ENCODE measurements at places on chromosomes 6 and 20.

GRCh38 chr6:137166247-137167098, 7.0 kb downstream of the IL22RA2 start:
- no peak for DNase-seq

DNA sequence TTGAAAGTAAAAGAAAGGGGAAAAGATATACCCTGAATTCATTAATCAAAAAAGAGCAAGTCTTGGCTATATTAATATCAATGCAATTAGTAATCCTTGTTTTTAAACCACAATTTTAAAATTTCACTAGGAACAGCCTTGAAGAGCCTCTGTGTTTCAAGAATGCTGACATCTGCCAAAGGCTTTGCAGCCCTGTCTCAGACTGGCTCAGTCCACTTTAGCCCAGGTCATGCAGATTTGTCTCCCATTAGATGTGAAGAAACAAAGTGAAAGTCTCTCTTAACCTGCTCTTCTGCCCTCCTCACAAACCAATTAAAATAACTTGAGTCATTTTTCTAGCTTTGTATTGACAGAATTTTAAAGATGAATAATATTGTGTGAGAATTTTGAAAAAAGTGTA, 102.7 kb upstream of the CARMIL1 start:
- DNase-seq, result no peak

DNA sequence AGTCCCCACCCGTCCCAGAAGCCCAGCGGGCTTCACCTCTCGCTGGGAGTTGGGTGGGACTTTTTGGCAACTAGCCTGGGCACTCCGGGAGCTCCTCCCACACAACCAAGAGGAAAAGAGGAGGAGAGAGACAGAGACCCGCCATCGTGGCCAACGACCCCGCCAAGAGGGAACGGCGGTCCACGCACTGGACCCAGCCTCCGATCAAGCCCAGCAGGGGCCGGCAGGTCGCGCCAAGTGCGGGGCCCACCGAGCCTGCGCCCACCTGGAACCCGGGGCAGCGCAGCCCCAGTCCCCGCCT, 3.0 kb upstream of the TMEM14C start:
- DNase-seq, result no peak

DNA sequence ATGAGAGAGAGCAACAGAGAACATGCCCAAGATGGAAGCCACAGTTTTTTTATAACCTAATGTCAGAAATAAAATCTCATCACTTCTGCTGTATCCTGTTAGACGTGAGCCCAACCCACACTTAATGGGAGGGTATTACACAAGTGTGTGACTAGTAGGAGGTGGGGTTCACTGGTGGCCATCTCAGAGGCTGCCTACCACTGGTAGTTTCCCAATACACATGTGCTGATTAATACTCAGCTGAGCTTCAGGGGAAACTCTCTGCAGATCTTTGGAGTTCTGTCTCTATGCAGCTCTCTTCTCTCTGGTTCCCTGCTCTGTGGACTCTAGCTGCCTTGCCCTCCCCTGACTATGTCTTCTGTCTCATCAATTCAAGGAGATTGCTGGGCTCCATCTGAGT, 35.7 kb downstream of the CNBD2 start:
- no peak for DNase-seq

- no peak for DNase-seq
These were observed 17.4 kb upstream of the ARMC12 start for GRCh38 chr6:35719404-35719829.

GRCh38 chr6:162852840-162853577, 125.2 kb downstream of the PACRG start:
- no peak for DNase-seq

DNA sequence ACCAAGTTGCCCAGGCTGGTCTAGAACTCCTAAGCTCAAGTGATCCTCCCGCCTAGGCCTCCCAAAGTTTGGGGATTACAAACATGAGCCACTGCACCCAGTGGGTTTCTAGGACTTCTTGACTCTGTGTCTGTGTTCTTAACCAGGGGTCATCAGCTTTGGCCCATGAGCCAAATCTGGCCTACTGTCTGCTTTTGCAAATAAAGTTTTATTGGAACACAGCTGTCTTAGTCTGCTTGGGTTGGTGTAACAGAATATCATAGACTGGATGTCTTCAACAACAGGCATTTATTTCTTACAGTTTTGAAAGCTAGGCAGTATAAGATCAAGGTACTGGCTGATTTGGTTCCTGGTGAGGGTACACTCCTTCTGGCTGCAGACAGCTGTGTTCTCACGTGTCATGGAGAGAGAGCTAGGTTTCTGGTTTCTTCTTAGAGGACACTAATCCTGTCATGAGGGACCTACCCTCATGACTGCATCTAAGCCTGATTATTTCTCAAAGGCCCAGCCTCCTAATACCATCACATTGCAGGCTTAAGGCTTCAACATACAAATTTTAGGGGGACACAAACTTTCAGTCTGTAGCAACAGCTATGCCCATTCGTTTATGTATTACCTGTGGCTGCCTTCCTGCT, 23.3 kb downstream of the ARFGEF2 start:
- DNase-seq, result no peak

DNA sequence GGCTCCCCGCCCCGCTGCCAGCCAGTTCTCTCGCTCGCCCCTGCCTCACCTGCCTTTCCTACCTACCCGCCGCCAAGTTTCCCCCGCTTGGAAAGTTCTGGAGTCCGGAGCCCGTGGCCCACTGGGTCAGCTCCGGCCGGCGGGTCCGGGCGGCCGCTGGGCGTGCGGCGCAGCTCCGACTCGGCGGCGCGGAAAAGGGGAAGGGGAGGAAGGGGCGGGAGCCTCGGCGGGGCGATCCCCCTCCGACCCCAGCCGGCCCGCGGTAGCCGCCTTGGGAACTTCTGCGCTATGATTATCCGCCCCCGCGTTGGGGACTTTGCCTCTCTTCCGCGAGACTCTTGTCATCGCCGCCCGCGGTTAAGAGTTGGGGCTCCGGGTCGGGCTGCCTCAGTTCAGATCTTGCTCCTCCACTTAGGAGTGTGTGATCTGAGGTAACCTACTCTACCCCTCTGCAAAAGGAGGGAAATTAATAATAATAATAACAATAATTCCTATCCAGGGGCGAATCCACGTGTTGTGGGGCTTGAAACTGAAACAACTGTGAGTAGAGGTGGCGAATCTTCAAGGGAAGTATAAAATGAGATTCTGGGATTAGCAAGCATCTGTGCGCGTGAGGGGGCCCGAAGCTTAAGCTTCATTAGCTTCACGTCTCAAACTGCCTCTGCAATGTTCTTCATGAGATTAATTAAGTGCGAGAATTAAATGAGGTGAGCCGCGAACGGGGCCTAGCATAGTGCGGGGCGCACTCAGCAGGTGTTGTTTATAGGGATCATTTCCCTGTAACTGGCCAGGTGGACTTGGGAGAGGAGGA, 30.8 kb downstream of the SF3B5 start:
- DNase-seq, result no peak

DNA sequence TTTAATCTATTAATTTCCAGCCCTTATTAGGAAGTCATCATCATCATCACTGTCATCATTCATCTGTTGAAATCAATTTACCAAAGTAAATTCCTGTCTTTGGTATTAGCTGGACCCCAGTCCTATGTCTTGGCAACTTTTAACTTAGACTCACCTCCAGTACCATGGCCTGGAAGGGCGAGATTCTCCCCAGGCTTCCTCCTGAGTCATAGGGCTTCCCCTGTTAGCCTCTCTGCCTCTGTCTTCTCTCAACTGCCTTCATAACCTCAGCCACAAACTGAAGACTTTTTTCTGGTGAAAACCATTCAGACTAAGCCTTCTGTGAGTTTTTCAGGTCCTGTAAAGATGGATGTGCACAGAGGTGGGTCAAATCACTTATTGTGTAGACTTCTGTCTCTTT, 95.0 kb downstream of the NKAIN2 start:
- no peak for DNase-seq

DNA sequence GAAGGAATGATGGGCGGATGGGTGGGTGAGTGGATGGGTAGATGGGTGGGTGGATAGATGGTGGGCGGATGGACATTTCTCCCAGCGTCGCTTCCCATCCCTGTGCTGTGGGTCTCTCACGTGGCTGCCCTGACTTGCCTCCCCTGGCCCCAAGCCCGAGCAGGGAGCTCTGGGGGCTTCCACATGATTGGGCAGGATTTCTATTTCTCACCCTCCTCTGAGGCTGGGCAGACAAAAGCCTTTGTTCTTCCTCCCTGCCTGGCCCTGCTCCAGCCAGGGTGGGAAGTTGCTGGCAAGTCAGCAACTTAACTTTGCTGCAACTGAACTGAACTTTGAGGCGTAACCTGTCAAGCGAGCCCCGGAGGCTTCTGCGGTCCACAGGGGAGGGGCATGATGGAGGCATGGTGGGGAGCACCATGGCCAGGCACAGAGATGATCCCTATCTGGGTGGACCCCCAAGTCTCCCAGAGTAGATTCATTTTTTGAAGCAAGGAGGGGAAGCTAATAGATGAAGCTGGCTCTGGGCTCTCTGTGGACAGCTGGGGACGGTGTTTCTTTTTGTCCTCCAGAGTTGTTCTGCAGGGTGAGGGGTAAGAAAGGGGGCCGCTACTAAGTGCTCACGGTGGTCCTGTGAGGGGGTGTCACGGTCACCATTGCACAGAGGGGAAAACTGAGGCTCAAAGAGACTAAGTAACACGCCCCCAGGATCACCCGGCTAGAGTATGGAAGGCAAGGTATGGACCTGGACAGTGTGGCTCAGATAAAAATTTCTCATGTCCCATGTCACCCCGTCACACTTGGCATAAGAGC, 140.1 kb downstream of the CEBPB start:
- DNase-seq, result no peak

DNA sequence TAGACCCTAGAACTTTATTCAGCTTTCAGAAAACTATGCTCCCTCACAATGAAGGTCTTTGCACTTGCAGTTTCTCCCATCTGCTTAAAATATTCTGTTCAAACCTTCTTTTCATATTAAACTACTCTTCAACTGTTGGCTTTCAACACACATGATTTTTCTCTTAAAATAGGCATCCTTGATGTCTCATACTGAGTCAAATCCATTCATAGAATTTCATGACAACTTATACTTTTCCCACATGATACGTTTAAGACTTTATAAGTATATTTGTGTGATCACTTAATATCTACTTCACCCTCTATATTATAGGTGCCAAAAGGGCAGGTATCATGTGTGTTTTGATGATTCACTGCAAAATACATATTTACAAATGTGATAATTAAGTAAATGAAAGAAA, 412.5 kb downstream of the MMUT start:
- DNase-seq, result no peak

GRCh38 chr6:26556263-26557070, 18.3 kb downstream of the HMGN4 start:
- DNase-seq, result no peak

DNA sequence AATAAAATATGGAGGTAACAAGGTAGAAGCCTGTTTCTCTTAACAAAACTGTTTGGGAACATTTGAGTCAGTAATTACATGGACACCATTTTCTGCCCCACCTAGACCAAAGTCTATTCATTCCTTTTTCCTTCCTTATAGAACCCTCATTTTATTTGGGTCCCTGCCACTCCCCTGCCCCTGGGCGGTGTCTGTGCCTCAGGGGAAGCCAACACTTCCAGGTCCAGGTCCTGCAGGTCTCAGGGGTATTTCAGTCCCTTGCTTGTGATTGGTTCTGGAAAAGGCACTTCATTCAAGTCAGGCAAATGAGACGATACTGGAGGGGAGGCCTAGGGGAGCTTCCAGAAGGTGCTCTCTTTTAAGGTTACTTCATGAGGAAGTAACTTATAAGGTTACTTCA, 42.3 kb downstream of the SLC35D3 start:
- DNase-seq, result no peak

GRCh38 chr6:2920671-2921112, 17.6 kb upstream of the SERPINB9 start:
- no peak for DNase-seq

DNA sequence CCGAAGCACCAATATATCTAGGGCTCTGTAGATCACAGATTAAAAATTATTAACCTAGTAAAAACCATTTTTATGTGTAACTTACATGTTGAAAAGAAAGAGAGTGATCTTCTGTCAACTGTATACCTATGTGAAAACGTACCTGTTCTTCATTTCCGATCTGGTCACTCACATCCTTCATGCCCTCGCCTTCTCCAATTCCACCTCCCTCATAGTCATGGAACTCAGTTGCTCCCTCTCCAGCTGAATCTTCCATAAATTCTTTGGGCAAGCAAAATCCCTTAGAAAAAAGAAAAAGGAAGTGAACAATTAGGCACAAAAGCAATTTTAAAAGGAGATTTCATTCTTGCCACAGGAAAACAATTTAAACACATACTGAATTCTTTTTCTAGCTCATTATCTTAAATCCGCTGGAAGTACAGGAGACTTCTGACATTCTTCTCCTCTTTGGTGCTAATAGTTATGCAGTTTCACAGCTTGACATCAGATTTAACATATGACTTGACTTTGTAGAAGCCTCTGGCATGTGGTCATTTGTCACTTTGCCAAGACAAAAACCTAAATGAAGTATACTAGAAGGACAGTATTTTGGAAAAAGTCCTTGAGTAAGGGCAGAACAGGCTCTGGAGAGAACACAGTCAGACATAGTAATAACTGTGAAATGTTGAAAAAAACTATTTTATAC, 29.5 kb upstream of the LYRM2 start:
- peak; percentile 70 for DNase-seq

- DNase-seq, result no peak
These were observed 46.1 kb downstream of the PHACTR3 start for GRCh38 chr20:59650418-59650817.

GRCh38 chr20:63978319-63979228, 868 bp downstream of the SAMD10 start:
- no peak for DNase-seq

DNA sequence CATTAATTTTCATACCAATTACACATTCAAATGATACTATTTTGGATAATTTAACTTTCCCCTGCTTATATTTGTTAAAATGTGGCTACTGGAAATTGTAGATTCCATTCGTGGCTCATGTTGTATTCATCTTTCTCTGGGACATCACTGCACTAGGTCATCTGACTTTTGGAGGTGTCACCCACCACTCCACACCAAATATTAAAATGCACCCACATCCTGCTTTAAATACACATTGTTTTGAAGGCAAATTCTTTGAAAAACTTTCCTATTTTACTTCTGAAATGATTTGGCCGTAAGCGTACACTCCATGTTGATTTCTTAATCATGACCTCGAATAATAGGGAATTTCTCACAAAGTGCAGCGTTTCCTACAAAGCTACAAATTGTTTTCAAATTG, 8.7 kb upstream of the RBM38 start:
- no peak for DNase-seq

DNA sequence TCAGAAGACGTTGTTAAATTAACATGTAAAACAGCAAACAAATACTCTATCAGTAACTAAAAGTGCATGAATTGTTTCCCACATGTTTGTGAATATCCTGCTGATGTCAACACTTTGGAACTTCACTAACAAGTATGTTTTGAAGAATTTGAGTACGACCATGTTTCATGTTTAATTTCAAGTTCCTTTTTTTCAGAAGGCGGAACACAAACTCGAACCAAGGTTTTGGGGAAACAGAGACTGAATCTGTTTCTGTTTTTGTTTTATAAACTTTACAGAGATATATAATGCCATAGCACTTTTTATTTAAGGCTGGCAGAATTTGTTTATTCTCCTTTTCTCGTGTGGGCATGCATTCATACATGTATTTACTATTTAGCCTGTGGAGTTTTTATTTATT, 509.3 kb upstream of the CITED2 start:
- DNase-seq, result no peak
